ENCODE measurements at places on chromosomes 4 and X.

- ATAC-seq = peak; percentile 22
These were observed 65.3 kb downstream of the EFNB1 start for GRCh38 chrX:68894142-68894512.

DNA sequence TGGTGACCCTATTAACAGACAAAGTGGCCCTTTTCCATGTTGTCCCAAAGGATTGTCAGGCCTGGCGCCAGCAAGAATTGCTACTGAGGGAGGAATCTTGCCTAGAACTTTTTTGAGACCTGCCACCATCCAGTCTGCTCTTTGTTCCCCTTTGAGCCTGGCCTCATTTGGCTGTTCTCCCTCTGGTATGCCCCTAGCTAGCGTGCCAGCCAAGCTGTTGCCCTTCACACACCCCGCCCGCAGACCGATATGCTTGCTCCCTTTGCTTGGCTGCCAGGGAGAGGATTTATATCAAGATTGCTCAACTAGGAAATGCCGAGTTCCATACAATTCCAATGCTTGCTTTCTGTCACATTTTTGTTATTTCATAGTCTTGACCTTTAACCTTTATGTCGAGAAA is 24.4 kb downstream of the IGSF1 start:
- no peak for ATAC-seq

DNA sequence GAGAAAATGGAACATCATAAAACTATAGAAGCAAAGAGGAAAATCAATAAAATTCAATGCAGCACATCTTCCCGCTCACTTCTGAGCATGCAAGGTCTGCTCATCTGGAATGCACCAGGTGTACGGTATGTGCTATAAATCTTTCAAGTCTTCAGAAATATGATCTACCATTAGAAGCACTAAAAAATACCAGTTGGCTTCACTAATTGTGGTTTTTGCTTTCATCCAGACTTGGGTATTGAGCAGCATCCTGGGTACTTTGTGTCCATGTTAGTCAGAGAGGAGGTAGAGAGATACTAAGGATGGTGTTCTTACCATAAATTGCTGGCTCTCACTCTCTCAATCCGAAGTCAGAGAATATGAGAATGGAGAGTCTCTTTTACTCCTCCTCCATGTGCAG is 477.1 kb downstream of the PPARGC1A start:
- no peak for ATAC-seq

DNA sequence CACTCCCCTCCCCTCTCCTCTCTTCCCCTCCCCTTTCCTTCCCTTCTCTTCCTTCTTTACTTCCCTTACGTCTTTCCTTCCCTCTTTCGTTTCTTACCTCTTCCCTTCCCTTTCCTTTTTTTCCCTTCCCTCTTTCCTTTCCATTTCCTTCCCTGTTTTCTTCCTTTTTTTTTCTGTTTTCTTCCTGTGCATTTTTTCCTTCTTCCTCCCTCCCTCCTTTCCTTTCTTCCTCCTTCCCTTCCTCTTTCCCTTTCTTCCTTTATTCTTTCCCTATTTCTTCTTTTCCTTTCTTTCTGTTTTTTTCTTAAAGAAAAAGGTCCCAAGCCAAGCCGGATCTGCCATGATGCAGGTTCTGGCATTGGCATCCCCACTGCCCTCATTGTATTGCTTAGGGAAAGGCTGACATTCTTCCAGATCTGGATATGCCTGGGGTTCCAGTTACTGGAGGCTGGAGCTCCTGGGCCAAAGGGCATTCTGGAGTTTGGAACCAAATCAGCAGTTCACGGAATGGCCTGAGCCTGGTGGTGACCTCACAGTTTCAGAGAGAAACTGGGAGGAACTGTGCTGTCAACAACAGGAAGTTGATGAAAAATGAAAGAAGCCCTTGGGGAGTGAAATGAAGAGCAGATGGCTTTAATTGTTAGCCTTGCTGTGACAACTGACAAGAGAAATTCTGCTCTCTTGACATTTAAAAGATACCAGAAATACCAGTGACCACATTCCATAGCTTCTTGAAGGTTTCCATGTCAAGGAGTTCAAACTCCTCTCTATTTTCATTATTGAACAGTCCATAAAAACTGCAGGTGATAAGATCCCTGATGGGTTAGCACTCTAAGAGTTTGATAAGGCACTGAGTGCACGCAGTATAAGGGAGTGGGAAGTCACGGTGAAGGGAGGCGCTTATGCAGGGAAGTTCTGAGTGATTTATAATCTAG is 622.1 kb downstream of the SPRY1 start:
- peak; percentile 13 for ATAC-seq

- ATAC-seq = no peak
These were observed 1911.4 kb downstream of the STIM2 start for GRCh38 chr4:28772066-28772465.

DNA sequence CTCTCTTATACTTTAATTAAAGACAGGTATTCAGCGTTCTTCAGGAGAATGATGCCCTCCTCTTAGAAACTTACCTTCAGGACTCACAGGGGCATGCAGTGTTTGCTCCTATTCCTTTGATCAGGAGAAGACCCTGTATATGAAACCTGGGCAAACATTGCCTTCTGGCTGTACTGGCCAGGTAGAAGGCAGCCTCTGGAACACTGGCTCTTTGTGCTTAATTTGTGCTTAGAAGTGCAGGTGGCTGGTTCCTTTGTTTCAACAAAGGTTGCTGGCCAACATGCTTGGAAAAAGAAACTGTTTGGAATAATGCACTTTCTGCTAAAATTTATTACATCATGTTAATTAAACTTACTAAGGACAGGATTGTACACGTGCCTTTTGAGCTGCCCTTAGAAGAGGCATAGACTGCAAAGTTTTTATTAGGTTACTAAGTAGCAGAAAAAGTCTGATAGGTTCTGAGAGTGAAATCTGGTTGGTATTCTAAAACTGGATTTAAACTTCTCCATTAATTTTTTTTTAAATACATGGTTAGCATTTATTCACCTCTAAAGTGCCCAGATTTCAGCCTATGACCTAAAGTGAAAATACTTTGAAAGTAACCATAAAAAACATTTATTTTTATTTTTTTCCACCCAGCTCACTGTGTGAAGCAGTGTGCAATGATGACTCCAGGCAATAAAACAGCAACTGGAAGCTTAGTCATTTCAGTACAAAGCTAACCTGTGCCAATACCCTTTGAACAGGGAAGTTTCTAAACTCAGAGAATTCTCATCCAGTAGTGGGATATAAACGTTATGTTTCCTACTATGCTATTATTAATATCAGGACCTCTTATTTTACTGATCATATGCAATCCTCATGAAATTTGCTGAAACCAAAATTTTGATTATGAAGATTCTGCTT is 11.3 kb downstream of the RASSF6 start:
- no peak for ATAC-seq

DNA sequence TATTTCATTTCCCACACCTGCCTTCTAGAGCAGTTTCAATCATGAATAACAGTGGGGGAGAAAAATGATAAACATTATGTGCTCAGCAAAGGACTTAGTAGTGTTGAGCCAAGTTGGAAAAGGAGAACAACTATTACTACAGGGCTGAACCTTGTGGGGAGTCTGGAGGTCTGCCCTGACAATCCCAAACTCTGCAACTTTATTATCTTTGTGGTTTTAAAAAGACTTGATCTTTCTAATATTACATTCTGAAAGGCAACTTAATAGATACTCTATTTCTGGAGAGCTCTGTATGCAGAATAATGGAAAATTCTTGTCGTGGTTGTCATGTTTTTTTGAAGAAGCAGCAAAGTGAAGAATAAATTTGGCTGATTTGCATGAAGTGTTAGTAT is 116.1 kb downstream of the SPCS3 start:
- ATAC-seq = no peak

DNA sequence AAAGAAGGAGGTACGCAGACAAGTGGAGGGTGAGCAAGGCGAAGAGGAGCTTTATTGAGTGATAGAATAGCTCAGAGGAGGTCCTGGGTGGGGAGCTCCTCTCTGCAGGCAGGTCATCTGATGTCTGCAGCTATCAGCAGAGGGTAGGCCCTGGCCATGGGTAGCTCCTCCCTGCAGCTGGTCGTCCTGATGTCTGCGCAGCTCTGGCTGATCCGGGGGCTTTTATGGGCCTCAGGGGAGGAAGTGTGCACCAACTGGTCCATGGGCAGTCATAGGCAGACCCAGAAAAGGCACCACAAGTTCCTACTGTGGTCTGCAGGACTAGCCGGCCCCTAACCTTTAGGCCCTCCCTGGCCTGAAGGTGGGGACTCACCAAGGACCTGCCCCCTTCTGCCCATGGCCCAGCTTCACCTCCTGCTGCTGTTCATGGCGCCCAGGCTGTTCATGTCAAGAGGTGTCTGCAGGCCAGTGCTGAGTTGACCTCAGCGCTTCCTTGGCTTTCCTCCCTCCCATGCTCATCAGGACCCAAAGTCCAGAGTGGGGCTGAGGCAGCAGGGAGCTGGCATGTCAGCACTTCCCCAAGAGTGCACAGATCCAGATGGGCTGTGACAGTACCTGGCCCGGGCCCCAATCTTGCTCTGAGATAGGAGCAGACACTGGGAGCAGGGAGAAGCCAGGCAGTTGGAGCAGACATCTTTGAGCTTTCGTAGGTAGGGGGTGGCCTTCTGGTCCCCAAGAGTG is 46.1 kb downstream of the ARAP2 start:
- peak; percentile 13 for ATAC-seq

- no peak for ATAC-seq
These were observed 59.3 kb upstream of the SH3RF1 start for GRCh38 chr4:169330095-169330494.

- no peak for ATAC-seq
These were observed 58.4 kb downstream of the DCUN1D4 start for GRCh38 chr4:51901363-51901762.

DNA sequence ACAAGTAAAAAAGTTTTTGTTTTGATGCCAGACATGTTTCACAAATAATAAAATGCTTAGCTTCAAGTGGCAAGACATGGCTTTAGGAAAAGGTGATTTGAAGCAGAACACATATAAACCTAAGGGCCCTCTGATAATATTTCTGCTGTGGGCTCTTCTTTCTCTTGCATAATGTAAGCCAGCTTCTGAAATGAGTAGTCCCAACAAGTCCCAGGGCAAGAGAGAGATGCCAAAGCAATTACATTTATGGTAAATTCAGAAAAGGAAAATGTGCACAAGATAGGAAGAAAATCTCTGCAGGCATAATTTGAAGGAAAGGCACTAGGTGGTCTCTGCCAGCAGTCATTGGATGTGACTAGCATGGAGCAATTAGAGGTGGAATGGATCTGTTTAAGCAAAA is 170.8 kb upstream of the GALNT7 start:
- no peak for ATAC-seq

DNA sequence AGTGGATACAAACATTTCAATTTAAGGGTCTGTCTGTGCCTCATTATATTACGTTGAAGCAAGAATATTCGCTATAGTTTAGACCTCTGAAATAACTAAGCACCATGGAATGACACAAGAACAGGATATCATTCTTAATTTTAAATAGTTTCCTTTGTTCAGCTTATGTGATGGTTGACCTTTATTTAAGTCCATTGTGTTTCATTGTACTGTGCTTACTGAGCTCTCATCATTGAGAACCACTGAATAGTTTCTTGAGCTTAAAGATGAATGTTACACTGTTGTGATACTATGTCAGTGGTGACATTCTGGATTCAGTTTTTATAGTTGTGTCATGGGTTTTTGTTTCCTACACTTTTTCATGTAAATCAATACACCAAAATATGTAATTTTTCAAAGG is 239.3 kb downstream of the RPA4 start:
- ATAC-seq = no peak

- ATAC-seq = no peak
These were observed 6.1 kb upstream of the SPON2 start for GRCh38 chr4:1178300-1179088.

GRCh38 chr4:48370260-48371134 is 29.2 kb downstream of the SLAIN2 start:
- no peak for ATAC-seq

- ATAC-seq = no peak
These were observed 42.0 kb upstream of the GK2 start for GRCh38 chr4:79450053-79450452.

GRCh38 chr4:71553605-71554004 is 214.8 kb downstream of the SLC4A4 start:
- ATAC-seq = peak; percentile 72

GRCh38 chrX:114338870-114339269 is 245.0 kb upstream of the HTR2C start:
- ATAC-seq = no peak

- no peak for ATAC-seq
These were observed 67.4 kb downstream of the APBB2 start for GRCh38 chr4:41146716-41147506.
